Amygdala (tissue), 56 donors: ENCODE measurements at places on chromosomes 7 and 10.

- no peak for DNase-seq
These were observed 81.0 kb upstream of the ASAH2 start for GRCh38 chr10:50332108-50332842.

DNA sequence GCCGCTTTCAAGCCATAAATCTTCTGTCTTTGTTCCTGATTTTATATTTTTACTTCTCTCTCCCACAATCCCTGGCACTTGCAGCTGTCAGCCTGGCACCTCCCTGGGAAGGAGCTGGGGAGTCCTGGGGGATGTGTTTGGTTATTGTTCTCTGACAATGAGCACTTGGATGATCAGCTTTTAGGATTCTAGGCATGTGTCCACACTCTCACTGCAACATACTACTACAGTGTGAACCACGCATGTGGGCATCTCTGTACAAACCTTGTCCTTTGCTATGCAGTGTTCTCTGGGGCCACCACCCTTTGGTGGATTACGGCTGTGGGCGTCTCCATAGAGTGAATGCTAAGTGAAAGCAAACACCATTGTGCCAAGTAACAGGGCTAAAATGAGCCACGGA is 168.4 kb upstream of the KMT2E start:
- peak; percentile 69 for DNase-seq

- no peak for DNase-seq
These were observed 55.2 kb downstream of the SAMD9 start for GRCh38 chr7:93062599-93062998.

DNA sequence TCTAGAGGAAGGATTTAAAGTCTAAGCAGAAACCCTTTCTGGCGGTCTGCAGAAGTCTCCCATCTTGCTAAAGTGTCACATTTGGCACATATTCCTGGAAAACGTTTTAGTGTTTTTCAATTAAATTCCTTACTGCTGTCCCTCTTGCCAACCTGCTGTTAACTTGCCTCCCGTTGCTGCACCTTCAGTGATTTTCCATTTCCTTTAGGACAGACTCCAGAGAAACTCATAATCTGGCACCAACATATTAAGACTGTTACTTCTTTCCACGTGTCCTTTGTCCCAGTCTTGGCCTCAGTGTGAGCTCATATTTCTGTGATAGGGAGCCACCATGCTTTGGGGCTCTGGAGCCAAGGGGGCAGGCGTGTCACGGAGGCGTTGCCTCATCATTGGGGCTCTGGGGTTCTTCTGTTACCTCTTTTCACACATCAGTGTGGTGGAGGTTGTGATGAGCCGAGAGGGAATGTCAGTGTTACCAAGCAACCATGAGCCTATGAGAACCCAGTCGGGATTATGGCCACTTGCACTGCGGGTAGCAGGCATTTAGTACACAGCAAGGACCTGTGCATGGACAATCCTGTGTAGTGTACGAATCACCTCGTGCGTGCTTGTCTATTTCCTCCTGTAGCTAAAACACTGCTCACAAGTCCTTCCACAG is 26.0 kb upstream of the ZNF32 start:
- no peak for DNase-seq

DNA sequence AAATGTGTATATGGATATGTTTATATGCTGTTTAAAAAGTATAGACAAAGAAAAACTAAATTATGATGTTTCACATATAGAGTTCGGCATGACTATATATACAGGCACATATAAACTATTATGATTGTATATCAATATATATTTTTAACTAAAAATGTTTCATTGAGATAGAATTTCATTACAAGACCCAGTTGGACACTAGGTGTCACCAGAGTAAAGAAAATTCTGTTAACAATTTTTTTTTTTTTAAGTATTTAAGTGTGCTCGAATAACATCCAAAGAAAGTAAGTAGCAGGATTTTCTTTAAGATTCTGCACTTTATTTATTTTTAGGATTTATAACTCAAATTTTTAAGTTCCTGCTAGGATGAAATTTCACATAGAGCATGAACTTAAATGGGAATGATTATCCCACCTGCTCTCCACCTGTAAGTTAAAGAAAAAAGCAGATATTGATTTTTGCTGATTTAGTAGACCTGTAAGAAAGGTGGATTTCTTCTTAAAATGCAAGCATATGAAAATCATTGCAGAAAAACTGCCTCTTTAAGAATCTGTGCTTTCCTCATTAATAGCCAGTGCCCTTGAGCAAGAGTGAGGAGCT is 961.5 kb downstream of the PCDH15 start:
- DNase-seq = no peak

DNA sequence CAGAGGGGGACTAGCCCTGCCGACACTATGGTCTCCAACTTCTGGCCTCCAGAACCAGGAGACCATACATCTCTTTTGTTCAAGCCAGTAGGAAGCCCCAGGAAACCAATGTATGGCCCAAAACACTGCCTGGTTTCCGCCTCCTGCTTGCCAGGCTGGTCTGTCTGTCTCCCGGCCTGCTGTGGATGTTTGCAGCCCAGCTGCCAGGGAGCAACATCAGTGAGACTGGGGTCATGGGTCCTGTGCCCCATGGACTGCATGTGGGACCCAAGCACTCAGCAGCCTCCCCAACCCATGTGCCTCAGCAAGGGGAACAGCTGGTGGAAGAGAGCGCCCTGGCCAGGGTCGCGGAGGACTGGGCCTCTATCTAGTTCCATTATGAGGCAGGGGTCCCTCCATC is 33.4 kb upstream of the NUB1 start:
- DNase-seq = no peak

DNA sequence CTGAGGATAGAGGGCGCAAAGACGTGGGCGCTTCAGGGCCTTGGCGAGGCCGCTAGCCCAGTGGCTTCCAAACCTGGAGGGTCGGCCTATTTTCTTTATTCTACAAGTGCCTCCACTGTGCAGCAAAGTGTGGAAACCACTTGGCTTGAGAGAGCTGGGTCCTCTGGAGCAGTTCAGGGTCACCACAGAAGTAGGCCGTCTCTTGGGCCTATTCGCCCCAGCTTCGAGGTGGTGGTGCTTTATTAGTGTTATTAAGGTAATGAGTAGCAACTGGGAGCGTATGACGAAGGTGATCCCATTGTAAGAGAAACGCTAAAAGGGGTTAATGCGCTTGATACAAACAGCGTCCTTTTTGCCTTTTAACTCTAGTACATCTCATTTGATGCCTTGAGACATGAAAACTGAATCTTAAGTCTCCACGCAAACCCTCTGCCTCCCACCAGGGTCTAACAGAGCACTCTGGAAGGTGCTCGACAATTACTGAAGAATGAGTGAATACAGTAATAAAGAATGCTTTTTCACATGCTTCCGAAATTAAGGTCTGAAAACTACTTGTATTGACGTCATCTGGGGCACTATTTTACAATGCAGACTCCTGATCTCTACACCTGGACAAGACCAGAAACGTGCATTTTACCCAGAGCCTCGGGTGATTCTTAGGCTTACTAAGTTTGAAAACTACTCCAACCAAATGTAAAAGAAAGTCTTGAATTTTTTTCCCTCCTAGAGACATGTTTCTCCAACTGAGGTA is 647 bp upstream of the GSAP start:
- DNase-seq = no peak

- DNase-seq = no peak
These were observed 52.9 kb downstream of the C10orf120 start for GRCh38 chr10:122646511-122647382.

DNA sequence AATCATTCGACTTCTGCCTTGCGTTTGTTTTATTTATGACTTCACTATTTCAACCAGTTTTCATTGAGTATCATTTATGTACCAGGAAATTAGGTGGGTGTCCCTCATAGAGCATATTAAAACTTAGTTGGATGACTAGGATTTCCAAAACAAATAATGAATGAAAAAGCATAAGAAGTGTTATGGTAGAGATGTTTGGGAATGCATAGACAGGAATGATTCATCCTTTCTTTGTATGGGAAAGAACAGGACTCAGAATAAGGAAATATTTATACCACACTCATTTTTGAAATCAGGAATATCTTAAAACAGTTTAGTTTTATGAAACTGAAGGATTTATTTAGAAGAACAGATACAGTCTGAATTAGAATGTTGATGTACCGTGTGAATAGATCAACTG is 315.7 kb downstream of the EXOC4 start:
- DNase-seq = no peak

DNA sequence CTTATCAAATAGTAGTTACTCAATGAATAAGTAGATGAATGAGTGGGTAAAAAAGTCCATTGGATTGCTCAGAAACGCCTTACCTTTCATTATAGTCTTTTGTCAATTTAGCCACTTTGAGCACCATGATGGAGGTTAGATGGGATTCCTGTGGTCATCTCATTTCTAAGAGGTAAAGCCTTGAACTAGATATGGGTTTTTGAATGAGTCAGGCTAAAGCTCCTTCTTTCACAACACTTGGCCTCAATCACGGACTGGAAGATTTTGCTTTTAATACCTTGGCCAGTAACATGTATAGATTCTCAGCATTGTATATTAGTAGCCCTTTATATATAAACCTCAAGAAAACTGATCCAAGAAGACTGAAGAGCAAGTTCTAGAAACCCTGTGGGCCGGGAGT is 99.7 kb upstream of the CCDC6 start:
- no peak for DNase-seq

GRCh38 chr7:48177271-48177670 is 6.0 kb downstream of the ABCA13 start:
- no peak for DNase-seq

DNA sequence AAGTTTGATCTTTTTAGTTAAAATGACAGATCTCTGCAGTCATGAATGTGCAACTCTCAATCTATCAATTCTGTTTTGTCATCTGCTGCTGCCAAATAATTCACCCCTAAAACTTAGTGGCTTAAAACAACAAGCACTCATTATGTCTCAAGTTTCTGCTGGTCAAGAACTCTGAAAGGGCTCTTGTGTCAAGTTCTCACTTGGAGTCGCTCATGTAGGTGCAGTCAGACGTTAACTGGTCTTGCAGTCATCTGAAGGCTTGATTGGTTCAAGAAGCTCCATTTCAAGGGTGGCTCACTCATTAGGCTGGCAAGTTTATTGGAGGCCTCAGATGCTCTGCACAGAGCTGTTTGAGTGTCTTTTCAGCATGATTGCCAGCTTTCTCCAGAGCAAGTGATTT is 28.5 kb upstream of the LRRC72 start:
- DNase-seq = no peak

- DNase-seq = no peak
These were observed 49.0 kb downstream of the NT5C2 start for GRCh38 chr10:103144041-103144440.

DNA sequence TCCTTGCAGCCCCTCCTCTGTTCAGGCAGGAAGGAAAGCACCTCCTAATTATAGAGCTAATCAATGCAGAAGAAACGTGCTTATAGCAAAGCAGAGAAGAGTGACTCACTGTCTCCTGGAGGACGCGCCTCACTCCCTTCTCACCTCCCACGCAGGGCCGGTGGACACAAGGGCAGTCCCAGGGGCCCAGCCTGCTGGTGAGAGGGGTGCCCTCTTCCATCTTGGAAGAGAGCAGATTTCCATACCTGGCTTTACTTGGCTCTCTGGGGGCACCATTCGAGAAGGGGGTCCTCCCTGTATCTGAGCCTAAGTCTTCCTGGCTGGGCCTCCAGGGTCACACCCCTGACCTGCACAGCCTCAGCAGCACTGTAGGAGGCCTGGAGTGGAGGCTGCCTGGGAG is 55.8 kb downstream of the RASGEF1A start:
- DNase-seq = no peak

GRCh38 chr10:94407668-94408067 is 5.3 kb downstream of the TBC1D12 start:
- DNase-seq = no peak

GRCh38 chr7:36119005-36119706 is 33.9 kb upstream of the EEPD1 start:
- no peak for DNase-seq

GRCh38 chr10:104806801-104807200 is 165.7 kb downstream of the SORCS3 start:
- DNase-seq = no peak

DNA sequence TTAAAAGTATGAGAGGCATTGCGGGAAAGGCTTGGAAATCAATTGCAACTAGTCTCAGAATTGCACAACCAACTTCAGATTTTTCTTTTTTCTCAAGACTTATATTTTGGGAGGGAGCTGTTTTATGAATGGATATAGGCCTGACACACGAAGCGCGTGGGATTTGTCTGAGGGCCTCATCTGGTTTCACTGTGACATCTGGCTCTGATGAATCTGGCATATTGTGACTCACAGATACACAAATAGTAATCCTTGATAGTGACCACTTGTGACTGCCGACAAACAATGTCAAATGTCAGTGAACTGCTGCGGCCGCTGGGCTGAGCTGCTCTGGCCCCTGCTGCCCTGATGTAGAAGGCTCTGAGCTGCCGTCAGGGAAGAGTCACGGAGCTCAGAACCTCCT is 655.1 kb downstream of the INHBA start:
- no peak for DNase-seq

- DNase-seq = no peak
These were observed 46.7 kb downstream of the PDLIM1 start for GRCh38 chr10:95244152-95244551.
